ENCODE measurements at places on chromosomes 3 and 15.

DNA sequence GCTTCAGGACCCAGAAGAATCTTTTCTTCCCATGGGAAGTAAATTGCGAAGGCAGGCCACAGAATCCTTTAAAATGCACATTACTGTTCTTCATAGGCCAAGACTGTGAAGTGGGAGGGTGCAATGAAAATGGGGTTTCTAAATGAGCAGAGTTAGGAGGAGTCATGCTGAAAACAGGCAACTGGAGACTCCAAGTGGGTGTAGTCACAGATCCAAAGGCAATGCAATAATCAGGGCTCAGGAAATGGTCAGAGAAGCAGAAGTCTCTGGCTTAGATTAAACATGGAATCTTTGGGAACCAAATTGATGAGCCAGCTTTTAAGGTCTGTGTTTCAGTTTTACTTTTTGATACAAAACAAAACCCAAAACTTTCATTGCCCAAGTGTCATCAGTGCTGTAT, 37.6 kb downstream of the HHLA2 start:
- no peak for DNase-seq

DNA sequence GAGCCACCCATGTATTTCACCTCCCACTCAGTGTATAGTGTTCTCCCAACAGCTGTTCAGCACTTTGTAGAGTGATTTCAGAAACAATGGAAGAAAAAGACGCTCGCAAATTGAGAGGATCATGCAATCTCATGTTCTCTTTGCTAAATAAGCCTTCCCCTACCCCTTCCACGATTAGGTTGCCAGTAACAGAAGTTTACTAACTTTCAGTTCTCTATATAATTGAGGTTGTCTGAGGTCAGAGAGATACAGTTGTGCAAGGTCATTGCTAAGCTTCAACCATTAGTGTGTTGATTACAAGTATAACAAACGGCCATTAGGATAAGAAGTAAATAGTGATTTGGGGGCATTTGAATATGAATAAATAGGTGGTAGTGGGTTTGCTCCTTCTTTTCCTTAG, 99.6 kb downstream of the TUSC7 start:
- no peak for DNase-seq

DNA sequence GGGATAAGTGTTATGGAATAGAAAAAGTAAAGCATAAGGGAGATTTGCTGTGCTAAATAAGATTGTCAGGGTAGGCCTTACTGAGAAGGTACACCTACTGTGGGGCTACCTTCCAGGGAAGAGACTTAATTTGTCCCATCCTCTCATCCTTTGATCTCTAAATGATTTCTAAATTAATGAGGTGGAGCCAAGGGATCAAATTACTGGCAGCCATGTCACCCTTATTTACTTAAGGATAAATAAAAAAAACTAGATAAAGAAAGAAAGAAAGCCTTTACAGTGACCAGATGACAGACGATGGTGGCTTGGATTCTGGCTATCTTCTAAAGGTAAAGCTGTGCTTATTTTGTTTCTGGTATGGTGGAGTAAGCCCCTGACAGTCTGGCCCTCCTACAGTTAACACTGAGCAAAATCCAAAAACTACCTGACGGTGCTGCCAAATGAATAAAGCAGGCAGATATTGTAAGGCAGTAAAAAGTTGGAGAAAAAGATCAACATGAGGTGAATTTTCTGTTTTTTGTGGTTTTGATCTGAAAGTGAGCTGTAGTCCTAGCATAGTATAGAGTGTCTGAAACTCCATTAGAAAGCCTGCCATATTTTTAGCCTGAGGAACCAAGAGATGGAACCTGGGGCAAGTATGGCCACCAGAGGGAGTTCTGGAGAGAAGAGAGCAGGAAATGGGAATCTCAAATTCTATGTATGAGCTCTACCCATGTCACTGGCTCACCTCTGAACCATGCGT, 285.1 kb upstream of the MANF start:
- peak; percentile 38 for DNase-seq

- no peak for DNase-seq
Measured at GRCh38 chr3:2921903-2922302, 188.3 kb downstream of the IL5RA start.

- no peak for DNase-seq
Measured at GRCh38 chr3:111921181-111921580, 57.6 kb upstream of the ABHD10 start.

Data from Caki2 (cell line).